ENCODE measurements at places on chromosomes 3 and 15.

- no peak for DNase-seq
Observed at GRCh38 chr3:59374818-59375211, 325.0 kb upstream of the CFAP20DC start.

DNA sequence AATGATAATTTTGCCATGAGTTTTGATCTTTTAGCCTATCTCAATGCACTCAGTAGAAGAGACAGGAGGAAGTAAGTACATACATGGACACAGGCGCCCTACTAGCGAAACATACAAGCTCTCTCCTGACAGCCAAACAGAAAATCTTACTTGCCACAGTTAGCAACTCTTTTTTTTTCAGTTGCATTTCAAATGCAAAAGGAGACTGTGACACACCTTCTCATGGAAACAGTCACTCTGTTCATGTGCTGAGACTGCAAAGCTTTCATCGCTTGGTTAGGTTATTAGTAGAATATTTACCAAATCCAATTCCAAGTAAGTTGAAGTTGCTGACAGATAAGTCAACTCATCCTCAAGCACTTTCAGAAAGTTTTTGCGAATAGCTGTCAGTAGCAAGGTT lies 223.3 kb downstream of the FOXP1 start:
- DNase-seq = no peak

- no peak for DNase-seq
Observed at GRCh38 chr3:114998971-114999579, 148.0 kb downstream of the ZBTB20 start.

DNA sequence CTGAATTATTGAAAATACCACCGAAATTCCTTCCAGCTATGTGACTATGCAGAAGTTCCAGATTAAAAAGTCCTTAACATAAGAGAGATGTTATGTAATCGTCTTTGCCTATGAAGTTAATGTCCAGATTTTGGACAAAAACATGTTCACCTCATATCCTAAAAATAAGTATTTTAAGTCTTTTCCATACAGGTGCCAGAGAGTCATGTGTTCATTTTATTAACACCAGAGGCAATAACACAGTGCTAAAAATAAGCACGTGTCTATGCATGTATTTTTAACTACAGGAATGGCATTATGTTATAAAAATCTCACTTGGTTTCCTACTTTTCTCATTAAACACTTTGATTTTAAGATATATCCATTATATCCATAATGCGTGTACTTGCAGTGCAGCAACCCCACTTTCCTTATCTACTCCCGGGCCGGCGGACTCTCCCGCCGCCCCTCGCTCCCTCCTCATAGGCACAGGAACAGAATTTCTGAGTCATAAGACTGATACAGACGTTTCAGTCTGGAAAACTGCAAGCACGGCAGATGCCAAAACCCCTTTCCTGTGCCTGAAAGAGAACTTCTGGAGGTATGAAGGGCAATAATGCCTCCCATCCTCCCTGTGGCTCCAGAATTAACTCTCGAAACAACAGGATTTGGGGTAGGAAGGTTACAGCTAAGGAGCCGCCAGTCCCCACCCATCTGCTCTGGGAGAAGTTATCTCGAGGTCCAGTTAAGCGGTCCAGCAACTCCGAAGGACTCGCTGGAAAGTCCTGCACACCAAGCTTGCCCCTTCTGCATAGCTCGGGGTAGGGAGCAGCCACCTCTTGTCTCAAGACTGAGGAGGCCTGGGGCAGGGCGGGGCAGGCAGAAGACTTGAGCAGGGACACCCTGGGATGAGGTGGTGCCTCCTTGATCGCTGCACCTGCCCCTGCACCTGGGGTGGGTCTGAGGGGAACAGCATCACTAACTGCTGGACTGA lies 22.3 kb upstream of the PSTPIP1 start:
- no peak for DNase-seq

GRCh38 chr15:33526532-33526931 lies 215.8 kb downstream of the RYR3 start:
- DNase-seq = no peak

DNA sequence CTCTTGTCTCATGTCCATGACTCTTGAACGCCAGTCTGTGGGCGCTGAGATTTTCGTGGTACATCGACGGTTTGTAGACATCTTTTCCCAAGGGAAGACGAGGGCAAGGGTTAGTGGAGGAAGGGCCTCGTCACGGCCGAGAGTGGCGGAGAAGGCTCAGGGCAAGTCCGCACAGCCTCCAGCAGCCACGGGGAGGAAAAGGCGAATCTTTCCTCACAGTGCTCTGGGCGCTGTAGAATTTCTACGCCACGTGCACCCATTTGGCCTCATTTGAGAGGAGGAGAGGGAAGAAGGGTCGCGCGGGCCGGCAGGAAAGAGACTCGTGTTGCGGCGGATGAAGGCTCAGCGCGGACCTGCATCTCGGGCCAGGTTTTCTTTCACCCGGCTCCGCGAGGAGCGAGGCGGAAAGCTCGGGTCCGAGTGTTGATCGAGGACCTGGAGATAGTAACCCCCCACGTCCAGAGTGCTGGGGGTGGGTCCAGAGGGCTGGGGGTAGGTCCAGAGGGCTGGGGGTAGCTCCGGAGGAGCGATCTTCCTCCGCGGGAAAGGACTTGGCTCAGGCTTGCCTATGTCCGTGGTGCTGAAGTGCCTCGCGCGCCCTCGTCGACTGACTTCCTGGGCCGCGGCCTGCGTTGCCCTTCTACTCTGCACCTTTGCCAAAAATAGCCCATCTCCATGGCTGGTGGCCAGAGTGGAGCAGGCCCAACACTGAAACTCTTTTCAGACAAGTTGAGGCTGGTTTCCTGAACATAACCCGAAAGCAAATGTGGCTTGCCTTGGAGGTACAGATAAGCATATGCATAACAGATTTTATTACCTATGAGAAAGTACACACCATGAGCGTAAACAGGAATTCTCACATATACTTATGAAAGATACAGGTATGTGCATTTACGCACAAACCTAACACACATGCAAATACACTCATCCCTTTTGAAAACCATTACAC lies 1.1 kb downstream of the SLC35G2 start:
- DNase-seq = no peak

DNA sequence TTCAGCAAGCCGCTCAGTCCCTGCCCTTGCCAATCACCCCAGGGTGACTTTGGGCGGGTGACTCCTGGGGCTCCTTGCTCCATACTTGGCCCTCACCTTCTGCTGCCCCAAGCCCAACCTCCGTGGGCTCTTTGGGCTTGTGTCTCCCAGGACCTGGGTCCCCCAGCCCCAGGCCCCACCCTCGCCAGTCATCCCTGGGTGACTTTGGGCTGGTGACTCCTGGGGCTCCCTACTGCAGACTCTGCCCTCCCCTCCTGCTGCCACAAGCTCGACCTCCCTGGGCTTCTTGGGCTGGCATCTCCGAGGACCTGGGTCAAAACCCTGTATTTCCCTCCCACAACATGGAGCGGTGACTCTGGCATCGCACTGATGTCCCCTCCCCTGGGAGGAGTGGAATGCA lies 151.5 kb downstream of the GOLGA6L4 start:
- no peak for DNase-seq

DNA sequence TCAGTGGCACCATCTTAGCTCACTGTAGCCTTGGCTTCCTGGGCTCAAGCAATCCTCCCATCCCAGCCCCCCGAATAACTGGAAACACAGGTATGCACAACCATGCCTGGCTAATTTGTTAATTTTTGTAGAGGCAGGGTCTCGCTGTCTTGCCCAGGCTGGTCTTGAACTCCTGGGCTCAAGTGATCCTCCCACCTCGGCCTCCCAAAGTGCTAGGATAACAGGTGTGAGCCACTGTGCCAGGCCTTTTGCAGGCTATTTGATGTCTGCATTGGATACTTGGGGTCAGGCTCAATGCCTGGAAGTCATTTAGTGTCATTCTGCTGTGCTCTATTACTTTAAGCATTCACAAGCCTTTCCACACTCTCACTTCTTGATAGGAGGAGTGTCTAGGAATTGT lies 17.6 kb downstream of the LIMD1 start:
- no peak for DNase-seq

- no peak for DNase-seq
Observed at GRCh38 chr3:192409201-192409837, 318.0 kb downstream of the FGF12 start.

- no peak for DNase-seq
Observed at GRCh38 chr3:153753035-153753434, 368.2 kb upstream of the ARHGEF26 start.

DNA sequence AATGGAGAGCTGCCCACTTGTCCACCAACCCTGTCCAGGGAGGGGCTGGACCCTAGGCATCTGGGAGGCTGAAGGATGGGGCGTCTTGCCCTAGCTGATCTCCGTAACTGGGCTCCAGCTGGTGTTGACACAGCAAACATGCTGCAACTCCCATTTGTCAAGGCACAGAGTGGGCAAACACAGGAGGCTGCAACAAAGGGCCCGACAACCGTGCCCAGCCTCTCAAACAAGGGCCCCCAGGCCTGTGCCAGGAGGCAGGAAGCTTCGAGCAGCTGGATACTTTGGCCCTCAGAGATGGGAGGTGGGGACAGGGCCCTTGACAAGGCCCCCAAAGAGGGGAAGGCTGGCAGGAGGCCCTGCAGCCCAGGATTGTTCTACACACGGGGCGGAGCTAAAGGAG lies 64.2 kb upstream of the TMEM115 start:
- no peak for DNase-seq

GRCh38 chr3:123618768-123619484 lies 34.1 kb upstream of the HACD2 start:
- DNase-seq = peak; percentile 92

GRCh38 chr3:71587958-71588357 lies 4.4 kb upstream of the FOXP1 start:
- DNase-seq = no peak

- peak; percentile 89 for DNase-seq
Observed at GRCh38 chr3:105997800-105998526, 129.2 kb upstream of the CBLB start.

DNA sequence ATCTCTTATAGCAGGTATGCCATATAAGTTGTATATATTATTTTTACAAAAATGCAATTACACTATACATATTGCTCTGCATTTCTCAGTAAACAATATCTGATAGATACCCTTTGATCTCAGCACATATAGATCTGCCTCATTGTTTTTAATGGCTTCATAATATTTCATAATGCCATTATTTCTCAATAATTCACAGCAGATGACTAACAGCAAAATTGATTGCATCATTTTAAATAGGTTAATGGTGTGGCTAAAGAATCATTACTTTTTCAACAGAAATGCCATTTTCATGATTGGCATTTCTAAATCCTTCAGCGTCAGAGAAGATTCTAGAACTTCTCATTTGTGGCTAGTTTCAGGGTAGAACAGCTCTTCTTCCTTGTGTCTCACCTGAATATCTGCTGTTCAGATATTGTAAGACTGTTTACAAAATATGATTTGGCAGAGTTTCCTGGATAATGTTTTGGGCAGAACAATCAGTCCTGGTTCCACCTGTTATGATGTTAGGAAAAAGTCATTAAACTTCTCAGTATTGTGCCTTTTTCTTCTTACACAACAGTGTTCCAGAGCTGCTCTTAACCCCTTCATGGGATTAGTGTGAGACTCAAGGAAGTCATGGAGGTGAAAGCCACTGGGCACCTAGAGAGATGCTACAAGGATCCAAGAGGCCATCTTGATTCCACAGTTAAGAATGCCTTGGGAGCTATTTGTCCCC lies 397.6 kb upstream of the THBS1 start:
- no peak for DNase-seq

- DNase-seq = no peak
Observed at GRCh38 chr3:185630182-185630622, 44.1 kb downstream of the SENP2 start.

- peak; percentile 35 for DNase-seq
Observed at GRCh38 chr3:192816351-192816750, 89.0 kb upstream of the FGF12 start.

GRCh38 chr3:187101184-187102072 lies 37.9 kb downstream of the RPL39L start:
- DNase-seq = peak; percentile 43

- peak; percentile 86 for DNase-seq
Observed at GRCh38 chr3:42683875-42684598, 1.3 kb upstream of the KLHL40 start.

GRCh38 chr3:195162033-195162669 lies 108.8 kb downstream of the XXYLT1 start:
- DNase-seq = no peak

DNA sequence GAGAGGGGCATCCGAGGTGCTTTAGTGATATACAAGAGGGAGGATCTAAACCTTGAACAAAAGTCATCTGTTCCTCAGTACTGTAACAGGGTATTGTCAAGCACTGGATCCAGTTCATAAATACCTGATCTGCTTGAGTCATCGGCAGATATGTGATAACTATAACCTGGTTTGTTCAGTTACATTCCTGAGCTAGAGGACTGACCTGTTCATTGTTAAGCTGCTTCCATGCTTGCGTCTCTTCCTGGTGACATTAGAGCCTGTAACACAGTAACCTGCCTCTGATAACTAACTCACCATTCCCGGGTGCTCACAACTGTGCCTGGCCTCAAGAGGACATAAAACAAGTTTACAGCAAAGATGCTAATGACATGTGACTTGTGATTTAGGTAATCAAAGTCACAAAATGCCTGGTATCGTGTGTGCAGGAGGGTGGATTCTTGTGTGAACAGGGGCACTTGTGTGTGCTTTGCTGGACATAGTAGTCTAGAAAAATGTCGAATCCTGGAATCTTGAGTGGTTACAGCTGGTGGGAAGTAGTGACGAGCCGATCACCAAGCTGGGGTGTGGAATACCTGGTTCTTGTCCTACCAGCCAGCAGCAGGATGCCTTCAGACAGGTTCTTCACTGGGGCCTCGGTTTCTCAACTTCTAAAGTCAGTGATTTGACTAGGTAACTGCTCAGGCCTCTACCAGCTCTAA lies 30.9 kb upstream of the POLR2M start:
- DNase-seq = no peak

- no peak for DNase-seq
Observed at GRCh38 chr15:73455876-73456275, 12.9 kb downstream of the REC114 start.

DNA sequence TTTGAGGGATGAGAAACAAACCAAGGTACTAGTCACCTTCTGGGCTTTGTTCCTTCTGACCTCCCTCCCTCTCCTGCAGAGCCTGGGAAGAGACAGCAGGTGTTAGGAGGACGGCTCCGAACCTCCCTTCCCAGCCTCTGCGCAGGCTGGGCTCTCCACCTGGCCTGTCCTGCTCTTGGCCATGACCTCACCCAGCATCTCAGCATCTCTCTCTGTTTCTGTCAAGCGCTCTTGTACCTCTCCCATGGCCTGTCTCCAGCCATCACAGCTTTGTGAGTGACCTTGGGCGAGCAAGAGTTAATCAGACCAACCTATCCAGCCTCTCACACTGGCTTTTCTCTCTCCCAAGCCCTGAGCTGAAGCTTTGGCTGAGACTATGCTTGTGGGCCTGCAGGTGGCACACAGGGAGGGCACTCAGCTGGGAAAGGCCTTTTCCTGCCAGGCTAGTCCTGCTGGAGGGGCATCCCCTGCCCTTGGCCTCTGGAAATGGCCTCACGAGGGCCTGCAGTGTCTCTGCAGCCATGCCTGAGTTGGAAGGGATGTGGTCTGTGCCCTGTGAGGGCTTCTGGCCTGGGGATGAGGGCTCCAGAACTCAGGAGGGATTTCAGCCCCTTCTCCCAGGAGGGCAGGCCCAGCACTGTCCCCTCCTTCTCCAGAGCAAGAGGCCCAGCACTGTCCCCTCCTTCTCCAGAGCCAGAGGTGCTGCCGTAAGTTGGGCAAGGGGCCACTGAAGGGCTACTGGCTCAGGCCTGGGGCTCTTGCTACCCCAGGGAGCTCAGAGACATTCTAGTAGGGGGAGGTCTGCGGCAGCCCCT lies 2.1 kb downstream of the CHST13 start:
- DNase-seq = no peak

- DNase-seq = no peak
Observed at GRCh38 chr3:27354588-27355203, 14.5 kb downstream of the NEK10 start.

Measured in stromal cell of bone marrow (primary cell).